NCI-H2029 treated with DMSO at 0.1 percent for 48 hours (cell line): ENCODE measurements at places on chromosomes 2 and 18.
A peak's percentile ranks its signal among the peaks of the same experiment; 100 is the strongest.

DNA sequence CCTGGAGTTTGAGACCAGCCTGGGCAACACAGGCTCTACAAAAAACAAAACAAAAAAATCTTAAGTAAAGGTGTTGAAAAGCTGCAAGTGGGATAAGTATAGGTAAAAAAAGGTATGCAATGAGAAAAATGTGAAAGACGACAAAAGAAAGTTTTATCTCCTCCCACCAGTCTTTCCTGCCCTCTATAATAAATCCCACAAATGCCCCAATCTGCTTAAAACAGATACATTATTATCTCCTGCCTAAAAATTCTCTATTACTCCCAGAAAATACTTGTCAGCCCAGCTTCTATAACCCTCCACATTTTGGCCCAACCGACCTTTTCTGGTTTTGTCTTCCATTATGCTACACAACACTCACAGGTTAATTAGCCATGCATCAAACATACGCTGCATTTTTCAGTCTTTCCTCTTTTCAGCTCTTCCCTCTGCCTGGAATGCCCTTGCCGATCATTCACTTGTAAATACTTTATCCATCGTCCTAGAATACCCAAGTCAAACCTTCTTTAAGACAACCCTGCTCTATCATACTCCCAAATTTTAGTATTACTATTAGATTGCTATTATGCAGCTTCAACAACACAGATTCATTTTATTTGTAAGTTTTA lies 10.8 kb downstream of the ASXL2 start:
- no peak for DNase-seq

DNA sequence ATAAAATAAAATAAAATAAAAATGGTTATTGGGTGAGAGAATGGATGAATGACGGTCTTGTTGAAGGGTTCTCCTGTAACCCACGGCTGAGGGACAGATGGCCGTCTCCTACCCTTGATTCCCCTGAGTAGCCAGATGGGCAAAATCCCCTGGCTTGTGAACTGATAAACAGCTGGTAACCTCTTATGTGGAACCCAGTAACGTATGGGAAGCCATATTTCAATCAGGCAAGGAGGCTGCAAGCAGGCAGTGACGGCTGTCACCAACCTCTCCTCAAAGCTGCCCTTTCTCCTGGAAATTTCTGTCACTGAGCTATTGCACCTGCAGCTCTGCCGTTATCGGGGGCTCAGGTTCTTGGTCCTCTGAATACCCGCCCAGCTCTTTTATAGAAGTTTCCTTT lies 165.3 kb upstream of the SMAD2 start:
- no peak for DNase-seq

DNA sequence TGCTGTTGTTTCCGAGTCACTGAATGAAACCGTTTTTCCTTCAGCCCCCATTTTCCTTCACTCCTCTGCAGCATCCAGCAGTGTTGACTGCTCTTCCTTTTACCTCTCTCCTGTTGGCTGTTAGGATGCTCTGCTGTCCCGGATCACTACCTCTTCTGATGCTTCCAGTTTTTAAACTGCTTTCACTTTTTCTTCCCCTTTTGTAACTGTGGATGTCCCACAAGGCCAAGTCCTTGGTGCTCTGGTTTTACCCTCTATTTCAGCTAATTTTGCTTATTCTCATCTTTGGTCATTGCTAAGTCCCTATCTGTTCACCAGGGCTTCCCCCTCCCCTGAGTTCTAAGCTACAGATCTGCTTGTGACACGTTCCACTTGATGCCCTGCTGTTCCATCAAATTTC lies 39.4 kb upstream of the MAP4K3 start:
- no peak for DNase-seq

- no peak for DNase-seq
Measured at GRCh38 chr2:53202063-53202462, 565.5 kb upstream of the CHAC2 start.

DNA sequence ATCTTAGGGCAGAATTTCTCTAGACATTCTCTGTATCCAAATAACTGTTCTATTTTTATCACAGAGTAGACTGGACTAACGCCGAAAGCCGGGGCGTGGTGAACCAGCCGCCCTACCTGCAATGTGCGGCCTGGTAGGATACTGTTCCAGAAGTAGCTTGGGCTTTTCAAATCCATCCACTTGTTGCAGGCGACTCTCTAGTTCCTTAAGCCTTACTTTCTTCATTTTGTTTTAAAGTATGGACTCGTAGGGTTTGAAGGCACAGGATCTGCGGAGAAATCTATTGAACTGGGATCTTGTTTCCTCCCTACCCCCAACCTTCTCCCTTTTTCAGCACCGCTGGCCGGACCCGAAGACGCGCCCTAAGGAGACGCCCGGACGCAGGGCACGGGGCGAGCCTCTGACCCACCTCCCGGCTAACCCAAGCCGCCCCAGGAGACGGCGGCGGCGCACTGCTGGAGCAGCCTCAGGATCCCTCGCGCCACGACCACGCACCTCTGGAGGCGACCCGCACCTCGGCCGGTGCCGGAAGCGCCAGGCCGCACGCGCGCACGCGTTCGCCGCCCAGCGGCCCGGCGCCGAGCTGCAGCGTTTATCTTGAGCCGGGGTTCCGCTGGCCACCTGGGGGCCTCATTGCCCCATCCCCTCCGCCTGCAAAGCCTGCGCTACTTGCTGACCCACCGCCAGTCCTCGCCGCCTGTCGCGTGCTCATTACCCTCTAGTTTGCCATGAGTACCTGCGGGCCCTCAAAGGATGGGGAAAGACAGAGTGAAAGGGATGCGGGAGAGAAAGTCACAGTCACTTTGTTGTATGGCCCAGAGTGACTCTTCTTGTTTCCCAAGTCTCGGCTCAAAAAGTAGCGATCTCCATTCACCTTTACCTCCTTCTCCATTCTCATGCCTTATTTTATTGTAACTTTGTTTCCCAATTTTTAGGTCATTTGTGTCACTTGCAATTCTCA lies at the start of gene METTL5:
Gene METTL5 (minus strand): TSS at position 533 of the 961 bp plus-strand sequence. CDS start 308 bp downstream, at position 225.
- DNase-seq, result peak; percentile 32

- DNase-seq, result no peak
Measured at GRCh38 chr2:33670392-33670937, 71.4 kb upstream of the FAM98A start.

DNA sequence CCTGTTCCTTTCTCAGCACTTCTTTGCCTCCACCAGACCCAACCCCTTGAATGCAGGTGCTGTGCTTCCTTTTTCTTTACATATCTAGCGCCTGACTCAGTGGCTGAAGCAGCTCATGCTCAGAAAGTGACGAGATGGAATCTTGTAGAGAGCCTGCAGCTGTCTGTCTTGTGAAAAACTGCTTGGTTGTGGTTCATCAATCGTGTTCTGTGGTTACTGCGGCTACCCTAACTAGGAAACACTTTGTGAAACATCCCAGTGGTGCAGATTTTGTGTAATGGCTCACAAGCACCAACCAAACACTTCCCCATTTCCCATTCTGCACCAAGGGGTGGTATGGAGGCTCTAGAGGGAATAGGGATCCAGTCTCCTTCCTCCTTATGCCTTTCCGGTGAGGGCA lies 307.2 kb upstream of the MMADHC start:
- no peak for DNase-seq

DNA sequence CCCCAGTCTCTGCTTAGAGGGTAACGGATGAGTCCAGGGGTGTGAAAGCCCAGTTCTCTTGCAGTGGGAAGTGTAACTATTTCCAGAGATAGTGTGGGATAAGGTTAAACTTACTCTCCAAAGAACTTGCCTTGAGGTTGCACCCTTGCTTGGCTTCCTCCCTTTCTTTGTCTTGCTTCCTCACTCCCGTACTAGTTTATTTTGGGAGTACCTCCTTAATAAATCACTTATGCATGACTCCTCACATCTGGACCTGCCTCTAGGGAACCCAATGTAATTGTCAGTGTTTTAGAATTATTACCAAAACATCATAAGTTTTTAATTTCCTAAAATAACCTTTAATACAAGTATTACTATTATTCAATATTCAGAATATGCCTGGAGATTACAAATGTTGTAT lies 35.2 kb downstream of the CPO start:
- no peak for DNase-seq

DNA sequence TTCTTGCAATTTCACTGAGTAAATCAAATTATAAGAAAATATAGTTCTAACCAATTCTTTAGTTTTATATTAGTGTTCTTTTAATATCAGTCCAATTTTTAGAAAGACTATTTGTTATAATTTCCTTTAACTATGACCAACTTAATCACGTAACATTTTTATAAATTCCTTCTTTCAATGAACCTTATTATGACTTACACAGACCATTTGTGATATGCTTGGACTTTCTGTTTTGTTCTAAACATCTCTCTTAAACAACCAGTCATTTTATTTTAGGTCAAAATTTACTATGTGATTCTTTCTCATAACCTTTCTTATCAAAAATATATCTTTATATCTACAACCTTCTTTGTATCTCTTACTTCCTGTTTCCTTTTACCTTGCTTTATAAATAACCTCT lies 39.5 kb upstream of the DYNAP start:
- no peak for DNase-seq

DNA sequence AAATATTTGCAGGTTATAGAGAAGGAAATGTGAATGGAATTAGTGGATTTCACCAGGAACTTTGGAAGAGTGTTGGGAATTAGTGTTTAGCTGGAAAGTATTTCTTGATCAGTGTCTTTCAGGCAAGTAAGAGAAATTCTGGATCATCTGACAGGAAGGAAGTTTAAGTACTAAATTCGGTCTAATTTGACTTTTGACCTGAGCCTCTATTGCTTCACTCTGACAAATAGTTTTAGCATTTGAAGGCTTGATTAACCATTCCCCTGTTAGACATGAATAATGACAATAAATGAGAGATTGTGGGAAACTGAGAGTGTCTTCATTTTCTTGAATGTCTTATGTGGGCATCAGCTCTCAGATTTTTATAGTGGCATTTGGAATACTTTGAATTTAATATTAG lies 16.0 kb downstream of the CCNT2 start:
- DNase-seq, result no peak

DNA sequence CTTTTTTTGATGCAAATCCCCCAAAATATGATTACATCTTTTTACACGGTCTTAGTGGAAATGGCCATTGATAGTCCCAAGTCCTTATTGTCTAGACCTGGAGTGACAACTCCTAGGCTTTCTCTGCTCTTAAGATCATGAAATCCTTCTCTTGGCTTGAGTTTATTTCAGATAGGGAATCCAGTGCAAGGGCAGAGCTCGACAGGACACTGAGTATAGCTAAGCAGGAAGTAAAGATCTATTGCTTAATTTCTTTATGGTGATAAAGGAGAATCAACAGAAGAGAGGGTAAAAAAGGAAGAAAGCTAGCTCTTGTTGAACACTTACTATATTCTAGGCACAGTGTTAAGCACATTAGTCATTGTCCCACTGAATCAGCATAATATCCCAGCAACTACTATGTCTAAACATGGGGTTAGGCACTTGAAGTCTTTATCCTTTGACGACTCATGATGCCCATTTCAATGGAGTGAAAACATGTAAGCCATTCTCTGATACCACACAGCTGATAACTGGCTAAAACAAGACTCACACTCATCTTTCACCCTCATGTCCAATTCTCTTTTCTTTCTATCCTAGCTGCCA lies 74.1 kb upstream of the LRATD1 start:
- no peak for DNase-seq

DNA sequence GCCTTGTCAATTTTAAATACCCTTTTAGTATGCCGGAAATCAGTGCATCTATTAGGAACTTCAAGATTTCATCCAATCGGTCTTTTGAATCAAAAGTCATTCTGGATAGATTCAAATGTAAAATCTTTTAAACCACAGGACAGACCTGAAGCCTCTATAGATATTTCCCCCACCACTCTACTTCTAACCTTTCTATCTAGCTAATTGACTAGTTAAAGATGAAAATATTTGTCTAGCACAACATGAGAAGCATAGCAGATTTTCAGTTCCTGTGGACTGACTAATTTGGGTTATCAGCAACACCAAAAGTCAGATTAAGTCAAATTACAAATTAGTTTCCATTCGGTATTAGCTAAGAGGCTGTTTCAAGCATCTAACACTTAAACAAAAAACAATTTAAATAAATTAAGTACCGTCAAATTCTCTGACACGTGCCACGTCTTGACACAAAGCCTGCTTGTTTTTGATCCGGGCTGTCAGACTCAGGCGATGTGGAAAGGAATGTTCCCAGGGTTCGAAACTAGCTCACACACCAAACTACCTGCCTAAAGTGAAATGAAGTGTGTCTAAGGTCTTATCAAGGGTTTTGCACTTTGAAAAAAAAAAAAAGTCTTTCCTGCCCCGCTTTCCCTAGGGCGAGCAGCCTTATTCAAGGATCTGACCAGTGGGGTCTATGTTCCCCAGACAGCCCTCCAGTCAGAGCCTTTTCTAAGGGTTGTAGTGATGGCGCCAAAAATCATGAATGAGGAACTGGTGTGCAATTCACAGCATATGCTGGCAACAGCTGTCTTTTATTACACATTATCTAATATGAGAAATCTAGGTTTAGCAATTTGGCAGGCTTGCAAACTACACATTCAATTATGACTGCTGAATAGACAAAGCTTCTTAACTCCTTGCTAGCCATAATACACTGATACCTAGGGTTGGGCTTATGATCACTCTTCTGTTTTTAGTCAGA lies 4.7 kb downstream of the CYTIP start:
- peak; percentile 21 for DNase-seq

DNA sequence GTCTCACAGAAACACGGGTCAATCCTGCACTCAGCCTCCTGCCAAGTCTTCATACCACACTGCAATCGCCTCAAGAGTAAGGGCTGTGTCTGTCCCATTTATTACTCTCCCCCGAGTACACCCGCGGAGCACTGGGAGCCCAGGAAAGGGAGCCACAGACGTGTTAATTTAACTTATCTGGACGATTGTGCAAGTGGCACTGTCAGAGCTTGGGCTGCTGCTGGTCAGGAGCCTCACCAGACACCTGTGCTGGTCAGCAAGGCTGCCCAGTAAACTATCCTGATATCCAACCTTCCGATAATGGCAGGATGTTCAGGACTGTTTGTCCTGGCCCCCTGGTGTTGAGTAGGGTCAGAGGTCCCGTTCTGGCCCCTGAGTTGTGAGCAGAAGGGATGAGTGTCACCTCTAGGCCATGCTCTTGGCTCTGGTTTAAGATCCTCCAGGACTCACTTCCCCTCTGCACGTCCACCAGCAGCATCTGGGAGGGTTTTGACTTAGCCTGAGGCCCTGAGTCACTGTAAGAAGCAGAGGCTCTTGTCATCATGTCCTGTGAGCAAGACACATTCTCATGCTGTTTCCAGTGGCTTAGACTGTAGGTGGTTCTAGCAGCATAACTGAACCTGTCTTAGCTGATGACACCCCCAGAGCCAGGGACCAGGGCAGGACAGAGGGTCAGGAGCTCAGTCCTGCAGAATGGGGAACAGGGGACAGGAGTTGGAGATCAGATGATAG lies 82.5 kb upstream of the ARL4C start:
- no peak for DNase-seq

DNA sequence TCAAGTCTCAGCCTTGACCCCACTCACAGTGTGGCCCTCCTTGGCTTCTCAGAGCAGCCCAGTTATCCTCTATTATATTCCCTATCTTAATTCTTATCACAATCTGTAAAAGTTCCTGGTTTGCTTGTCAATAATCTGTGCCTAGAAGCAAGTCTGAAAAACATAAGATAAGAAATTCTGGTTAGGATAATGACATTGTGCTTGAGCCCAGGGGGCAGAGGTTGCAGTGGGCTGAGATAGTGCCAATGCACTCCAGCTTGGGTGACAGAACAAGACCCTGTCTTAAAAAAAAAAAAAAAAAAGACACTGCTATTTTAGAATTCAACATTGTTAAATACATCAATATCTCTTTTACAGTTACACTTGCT lies 63.9 kb downstream of the TMEM131 start:
- no peak for DNase-seq

- no peak for DNase-seq
Measured at GRCh38 chr2:196489371-196489770, 150.1 kb upstream of the CCDC150 start.
